ENCODE measurements at places on chromosomes 6 and 20. TPM values are rescaled to one million over a fixed set of nuclear protein-coding genes. Genes with fewer than 3 reads are reported as not detected.

Gene BNIP5
- not detected for total RNA-seq

GRCh38 chr20:45538209-45538799 is 978 bp downstream of the WFDC6 start:
- DNase-seq = no peak

DNA sequence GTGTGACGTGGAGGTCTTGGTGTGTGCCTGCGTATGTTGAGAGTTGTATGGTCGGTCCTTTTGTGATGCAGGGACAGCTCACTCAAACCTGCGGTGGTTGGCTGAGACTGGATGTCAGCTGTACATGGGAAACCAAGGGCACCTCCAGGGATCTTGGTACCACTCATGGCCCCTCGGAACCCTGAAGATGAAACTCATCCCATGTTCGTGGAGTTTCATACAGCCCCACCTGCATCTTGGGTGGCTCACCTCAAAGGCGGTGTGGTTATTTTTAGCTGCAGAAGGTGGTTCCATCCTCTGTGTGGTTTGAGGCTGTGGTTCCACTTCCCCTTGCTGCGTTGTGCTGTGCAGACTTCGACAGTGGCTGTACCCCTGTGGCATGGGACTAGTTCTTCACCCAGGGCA is 52.6 kb upstream of the SLC22A1 start:
- no peak for DNase-seq

DNA sequence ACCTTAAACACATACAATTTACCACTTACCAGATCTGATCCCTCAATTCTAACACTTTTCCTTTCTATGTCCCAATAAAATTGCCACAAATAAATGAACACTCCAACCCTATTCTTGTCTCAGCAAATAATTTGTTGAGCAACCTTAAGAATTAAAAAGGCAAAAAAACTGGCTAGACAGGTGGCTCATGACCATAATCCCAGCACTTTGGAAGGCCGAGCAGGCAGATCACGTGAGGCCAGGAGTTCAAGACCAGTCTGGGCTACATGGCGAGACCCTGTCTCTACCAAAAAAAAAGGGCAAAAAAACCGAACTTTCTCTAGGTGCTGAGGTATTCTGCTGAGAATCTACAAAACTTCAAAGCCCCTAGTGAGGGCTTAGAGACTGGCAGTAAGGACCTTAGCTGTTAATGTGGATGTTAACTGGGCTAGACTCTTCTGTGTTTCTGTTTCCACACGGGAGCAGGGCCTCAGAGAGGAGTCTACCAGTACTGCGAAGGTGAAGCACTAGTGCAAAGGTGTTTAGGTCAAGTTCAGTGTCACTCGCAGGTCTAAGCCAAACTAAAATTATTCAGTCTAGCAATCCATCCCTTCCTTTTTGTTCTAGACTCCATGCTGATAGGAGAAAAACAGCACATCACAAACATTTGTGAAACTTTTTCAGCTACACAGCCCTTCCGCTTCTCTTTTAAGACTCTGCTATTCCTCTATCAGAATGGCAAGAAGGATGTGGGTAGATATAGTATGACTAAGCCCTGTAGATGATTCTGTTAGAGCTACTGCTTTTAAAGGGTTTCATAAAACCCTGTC is 2.6 kb downstream of the FASTKD5 start:
- no peak for DNase-seq

- DNase-seq = no peak
Measured at GRCh38 chr20:55365745-55366144, 639.6 kb downstream of the CBLN4 start.

- DNase-seq = no peak
Measured at GRCh38 chr6:15036690-15037245, 209.1 kb upstream of the JARID2 start.

DNA sequence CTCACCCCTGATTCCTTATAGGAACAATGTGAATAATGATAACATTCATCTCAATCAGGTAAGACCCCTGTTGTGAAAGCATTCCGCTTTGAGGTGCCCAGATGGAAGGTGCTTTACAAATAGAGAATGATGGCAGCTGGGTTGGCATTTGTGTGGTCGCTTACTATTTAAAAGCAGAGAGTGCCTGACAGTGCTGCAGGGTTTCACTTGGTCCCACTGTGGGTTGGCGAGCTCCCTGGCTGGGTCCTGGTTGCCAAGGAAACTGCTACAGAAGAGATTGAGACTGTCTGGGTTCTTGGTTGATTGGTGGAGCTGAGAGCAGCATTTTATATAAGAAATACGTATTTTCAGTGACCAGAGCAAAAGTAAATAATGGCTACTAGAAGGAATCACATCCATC is 207.2 kb upstream of the KCNQ5 start:
- no peak for DNase-seq

All from endothelial cell (in vitro differentiated cells).